Caco-2 (cell line): ENCODE measurements at places on chromosomes 5 and 9.

- DNase-seq, result no peak
Measured at GRCh38 chr9:93261281-93261680, 77.3 kb downstream of the WNK2 start.

DNA sequence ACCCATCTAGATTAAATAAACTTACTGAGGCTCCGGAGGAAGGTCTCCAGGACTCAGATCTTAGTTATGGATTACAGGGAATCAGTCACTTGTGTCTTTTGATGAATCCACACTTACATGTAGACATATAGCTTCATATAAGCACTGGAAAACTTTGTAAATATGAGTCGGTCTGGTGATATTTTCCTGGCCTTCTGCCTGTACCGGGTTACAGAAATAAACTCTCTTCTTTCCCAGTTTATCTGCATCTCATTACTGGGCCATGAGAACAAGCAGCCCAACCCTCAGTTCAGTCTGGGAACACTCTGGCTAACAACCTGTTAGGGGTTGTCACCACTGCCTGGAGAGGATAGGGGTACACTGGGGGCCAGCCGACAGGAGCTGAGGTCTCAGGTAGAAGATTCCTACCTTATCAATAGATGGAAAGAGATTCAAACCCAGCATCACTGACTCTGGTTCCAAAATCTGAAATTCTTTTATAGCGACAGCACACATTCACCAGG lies 59.1 kb downstream of the THBS4 start:
- DNase-seq, result no peak

DNA sequence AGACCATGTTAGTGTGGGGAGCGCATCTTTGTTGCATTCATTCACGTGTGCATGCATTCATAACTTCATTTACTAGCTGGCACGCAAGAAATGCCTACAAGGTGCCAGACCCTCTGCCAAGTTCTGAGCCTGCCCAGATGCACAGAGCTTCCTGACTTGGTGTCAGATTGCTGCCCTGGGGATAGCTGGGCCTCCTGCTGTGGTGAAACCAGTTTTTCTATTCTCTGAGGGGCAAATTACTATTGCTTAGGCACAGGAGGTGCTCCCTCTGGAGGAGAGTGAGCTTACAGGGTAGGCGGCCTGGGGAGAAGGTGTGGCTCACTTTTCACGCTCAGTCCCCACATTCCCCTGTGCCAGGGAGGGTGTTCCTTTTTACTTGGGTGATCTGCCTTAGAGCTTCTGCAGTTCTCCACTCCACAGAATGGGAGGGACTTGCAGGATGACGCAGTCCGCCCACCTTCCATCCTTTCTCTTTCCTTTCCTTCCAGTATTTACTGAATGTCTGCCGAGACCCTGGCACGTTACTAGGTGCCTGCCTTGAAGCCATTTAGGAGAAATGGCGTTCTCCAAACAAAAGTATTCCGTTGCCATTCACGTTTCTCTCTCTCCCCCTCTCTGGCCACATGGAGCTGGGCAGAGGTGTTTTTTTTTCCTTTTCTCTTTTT lies 27.9 kb upstream of the CTNNA1 start:
- DNase-seq, result peak; percentile 82

DNA sequence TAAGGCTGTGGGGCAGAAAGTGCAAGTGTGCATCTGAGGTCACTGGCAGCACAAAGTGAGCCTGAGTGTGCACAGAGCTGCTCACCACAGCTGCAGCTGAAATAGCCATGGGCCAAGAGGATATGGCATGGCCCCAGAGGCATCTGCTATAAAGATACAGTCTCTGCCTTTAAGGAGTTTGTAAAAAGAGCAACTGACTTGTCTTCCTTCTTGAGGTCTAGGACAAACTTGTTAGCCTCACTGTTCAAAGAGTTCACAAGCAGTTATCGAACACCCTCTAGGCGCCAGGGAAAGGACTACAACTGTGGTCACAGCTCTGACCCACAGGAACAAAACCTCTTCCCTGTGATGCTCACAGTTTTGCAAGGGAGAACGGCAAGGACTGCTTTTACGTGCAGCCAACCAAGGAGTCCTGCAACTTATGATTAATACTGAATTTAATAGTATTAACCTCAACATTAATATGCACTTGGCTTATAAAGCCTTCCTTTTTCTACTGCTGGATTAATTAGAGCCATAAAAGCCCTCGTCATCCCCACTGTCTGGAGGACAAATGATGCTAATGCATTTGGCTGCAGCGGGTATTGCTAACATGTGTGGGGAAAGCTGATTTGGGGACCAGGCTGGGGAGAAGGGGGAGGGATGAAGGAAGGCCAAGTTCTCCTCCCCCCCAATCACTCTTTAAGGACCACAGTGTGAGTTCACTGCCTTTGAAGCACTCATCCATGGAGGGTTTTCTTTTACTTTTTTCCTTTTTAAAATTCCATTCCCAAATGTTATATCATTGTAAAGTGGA lies 189.8 kb upstream of the TRIM32 start:
- DNase-seq, result no peak

DNA sequence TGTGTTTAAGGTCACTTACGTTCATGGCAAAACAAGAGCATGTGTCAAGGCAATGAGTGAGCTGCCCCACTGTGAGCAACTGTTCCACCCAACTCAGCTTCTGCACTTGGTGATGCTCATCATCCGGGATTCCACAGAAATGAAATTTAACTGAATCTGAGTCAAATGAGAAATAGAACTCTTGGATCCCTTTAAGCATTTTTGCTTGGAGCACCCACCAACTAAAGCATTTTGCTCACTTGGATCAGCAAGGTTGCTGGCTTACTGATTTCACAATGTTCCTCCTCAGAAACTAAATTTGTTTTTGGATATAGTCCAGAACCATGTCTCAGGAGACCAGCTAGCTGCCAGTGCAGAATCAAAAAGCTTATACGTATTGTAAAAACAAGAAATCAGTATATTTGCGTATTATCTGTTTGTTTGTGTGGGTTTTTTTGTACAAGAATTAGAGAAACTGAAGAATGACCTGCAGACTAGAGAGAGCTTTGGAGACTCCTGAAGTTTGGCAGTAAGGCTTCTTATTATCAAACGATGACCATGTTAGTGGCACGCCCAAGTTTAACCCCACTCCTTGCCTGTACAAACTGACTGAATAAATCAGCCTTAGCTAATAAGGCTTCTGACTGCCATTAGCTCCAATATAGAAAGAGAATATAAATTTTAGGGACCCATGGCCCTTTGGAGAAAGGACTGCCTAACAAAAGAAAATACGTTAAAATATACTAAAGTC lies 153.8 kb upstream of the FST start:
- DNase-seq, result no peak

DNA sequence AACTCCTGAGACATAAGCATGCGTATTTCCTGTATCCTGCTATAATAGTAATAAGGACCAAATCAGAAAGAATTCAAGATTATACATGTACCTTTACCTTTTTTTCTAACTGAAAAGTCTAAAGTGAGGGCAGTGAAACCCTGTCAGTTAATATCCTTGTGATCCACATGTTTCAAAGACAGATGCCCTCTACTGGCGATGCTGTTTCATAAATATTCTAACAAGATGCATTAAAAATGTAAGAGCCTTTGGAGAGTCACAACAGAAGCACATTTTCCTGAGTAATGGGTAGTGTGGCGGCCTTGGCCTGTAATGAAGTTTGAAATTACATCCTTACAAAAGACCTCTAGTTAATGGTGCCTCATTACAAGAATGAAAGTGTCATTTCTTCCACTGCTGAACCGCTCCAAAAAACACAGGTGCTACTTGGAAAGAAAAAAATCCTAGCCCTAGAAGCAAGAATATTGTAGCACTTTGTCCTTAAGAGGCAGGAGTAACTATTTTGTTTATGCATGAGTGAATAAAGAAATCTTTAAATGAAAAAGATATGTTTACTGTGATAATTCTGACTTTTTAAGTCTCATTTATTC lies 232.6 kb downstream of the EPB41L4A start:
- DNase-seq, result peak; percentile 35

DNA sequence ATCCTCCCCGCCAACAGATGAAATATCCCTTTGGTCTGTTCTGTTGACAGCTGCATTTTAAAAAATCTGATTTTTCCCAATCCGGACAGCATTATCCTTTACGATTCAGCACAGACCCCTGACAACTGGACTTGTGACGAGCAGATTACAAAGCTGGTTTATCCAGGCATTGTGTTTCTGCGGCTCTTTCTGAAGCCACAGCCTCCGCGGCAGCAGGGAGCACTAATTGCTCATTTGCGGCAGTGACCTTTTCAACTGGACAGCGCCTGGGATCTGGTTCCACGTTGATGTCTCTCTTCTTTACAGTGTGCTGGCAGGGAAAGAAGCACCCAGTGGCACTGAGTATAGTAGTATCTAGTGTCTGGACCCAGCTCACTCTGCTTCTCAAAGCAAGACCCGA lies 351.2 kb downstream of the ZNF608 start:
- DNase-seq, result no peak

GRCh38 chr5:177386542-177386941 lies 2.3 kb downstream of the SLC34A1 start:
- DNase-seq, result no peak

- no peak for DNase-seq
Measured at GRCh38 chr5:135395451-135395850, 3.6 kb downstream of the MACROH2A1 start.

GRCh38 chr5:77492653-77493000 lies 511 bp upstream of the WDR41 start:
- no peak for DNase-seq

- no peak for DNase-seq
Measured at GRCh38 chr9:132369421-132369820, 14.6 kb upstream of the SETX start.

- DNase-seq, result no peak
Measured at GRCh38 chr5:164809821-164810220, 1304.4 kb downstream of the MAT2B start.

- DNase-seq, result no peak
Measured at GRCh38 chr5:53201746-53202145, 92.2 kb upstream of the MOCS2 start.

DNA sequence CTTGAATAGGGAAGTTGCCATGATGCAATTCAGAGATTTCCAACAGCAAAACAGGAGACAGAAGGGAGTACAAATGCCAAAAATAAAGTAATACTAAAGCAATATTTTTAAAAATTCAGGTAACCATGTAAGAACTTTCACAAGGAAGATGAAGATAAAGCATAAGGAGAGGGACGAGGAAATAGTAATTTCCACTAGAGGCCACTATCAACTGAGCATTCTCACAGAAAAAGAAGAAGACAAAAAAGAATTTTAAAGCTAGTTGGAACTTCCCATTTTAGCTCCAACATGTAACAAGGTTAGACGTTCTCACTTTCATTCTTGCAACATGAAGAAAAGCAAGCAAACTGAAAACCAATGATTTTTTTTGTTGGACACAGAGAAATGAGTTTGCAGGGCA lies 779.9 kb upstream of the CDH6 start:
- DNase-seq, result no peak
